Occipital lobe (tissue), 3 donors: ENCODE measurements at places on chromosomes 12 and 14.

GRCh38 chr12:104434129-104434528 is 22.6 kb upstream of the CHST11 start:
- DNase-seq: no peak

- no peak for DNase-seq
Measured at GRCh38 chr14:20830831-20831230, 28.2 kb upstream of the RNASE1 start.

DNA sequence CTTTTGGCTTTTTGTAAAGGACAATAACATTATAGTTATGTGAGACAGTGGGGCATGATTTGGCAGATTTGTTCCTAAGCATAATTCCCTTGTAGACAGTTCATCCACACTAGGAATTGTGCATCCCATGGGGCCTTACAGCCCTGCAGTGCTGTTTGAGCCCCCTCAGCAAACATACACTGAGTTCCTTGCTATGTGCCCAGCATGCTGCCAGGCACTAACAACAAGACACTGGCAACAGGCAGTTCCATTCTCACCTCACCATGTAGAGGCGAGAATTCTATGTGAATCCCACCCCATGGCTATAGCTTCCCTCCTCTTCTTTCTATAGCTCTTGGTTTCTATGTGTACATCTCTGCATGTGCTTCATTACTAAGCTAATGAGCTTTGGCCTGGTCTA is 1.9 kb downstream of the THTPA start:
- no peak for DNase-seq

GRCh38 chr14:83814896-83815295 is 1715.0 kb upstream of the FLRT2 start:
- no peak for DNase-seq

- DNase-seq: no peak
Measured at GRCh38 chr14:52852810-52853521, 61.6 kb upstream of the GNPNAT1 start.

- no peak for DNase-seq
Measured at GRCh38 chr12:116736962-116737773, 701 bp downstream of the SPRING1 start.

- DNase-seq: no peak
Measured at GRCh38 chr12:69988481-69989321, 163.7 kb downstream of the MYRFL start.

DNA sequence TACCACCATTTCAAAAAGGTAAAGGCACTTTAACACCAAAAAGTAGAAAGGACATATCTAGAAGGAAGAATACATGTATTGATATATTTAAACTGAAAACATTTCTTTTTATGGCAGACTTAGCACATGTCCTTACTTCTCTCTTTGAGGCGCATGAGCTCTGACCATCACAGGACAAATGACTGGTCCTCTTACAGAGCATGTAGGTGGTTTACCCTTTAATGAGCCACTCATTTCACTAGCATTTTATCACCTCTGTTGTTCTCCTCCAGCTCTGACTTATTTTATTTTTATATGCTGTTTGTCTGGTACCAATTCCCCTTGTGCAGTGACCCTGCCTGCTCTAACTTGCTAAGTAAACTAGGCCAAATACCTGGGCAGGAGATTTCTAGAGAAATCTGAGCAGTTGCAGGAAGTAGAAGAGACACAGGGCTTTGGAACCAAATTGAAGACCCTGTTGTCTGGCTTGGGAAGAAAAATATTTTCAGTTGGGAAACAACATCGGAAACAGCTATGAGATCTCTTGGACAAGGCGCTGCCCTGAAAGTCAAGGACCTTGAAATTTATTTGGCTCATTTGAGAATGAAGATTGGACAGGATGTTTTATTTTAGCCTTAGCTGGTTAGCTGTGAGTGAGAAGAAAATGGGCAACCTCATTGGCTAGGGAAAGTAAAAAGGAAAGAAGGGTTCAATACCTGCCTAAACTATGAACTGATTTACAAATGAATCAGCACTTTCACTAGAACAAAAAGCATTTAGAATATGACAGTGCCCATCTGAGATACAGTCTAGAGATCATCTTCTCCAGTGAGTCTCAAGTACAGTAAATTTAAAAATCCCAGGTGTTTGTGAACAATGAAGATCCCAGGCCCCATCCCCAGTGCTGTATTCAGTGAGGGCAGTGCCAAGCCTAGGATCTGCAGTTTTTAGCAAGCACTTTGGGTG is 374.4 kb downstream of the ZFP36L1 start:
- DNase-seq: no peak

DNA sequence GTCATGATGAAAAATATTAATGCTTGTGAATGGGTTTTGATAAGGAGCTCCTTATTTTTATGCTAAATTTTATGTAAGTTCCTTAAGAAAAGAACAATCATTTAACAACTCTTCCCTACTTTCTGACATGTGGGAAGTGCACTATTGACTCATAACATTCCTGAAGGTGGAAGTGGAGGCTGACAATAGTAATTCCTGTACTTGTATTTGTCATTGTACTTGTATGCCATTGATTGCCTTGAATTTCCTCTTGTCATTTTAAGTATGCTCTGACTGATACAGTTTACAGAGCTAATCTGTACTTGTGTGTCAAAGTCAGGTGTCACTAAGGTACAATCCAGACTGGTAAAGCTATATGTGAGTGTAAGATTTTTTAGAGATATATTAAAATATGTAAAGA is 440.0 kb downstream of the SLC16A7 start:
- no peak for DNase-seq

GRCh38 chr14:90061685-90062126 is at the start of gene KCNK13:
Gene KCNK13, plus strand, starts transcription at chr14:90061994. Its CDS starts 212 bp downstream, at chr14:90062206.
- DNase-seq: no peak

DNA sequence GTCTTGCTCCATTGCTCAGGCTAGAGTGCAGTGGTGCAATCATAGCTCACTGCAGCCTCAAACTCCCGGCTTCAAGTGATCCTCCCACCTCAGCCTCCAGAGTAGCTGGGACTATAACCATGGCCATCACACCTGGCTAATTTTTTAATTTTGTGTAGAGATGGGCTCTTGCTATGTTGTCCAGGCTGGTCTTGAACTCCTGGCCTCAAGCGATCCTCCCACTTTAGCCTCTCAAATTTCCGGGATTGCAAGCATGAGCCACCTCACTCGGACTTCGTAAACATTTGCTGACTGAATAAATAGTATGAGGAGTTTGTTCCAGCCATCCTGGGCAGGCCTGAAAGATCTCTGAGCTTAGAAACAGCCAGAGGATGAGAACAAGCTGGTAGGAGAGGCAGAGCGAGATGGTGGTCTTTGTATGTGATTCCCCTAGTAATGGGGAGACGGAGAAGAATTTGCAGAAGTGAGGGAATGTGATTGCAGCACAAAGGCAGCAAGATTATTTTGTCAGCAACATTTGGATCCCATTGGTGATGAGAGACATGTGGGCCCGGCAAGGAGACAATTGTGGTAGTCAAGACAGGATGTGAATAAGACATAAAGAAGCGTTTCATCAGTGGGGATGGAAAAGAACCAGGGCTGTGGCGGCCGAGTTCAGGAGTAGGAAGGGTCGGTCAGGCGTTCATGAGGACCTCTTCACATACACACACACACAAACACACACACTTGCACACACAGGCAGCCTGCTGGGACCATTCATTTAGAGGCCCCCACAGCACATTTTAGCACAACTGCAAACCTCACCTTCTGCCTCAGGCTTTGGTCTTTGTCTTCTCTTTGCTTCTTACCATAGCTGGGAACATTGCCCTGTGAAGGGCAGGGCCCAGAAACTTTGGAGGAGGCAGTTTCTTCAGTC is 155.5 kb downstream of the ZFP36L1 start:
- DNase-seq: no peak

GRCh38 chr12:102465762-102466560 is 14.4 kb downstream of the IGF1 start:
- no peak for DNase-seq

DNA sequence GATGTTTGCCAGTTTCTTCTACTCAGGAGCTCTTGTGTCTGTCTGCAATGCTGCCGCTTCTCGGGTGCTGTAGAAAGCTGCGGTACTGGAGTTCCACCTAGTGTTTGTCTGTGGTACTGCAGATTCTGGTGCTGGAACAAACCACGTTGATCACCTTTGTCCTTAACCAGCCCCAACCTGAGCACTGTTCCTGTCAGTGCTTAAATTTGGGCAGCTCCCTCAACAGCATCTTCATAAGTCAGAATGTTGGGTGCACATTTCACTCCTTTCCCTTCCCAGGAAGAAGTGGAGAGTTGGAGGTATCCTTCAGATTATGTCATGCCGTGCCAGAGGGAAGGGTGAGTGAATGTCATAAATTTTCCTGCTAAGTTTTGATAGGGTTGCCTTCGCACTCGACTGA is 48.7 kb upstream of the LALBA start:
- DNase-seq: peak; percentile 53

DNA sequence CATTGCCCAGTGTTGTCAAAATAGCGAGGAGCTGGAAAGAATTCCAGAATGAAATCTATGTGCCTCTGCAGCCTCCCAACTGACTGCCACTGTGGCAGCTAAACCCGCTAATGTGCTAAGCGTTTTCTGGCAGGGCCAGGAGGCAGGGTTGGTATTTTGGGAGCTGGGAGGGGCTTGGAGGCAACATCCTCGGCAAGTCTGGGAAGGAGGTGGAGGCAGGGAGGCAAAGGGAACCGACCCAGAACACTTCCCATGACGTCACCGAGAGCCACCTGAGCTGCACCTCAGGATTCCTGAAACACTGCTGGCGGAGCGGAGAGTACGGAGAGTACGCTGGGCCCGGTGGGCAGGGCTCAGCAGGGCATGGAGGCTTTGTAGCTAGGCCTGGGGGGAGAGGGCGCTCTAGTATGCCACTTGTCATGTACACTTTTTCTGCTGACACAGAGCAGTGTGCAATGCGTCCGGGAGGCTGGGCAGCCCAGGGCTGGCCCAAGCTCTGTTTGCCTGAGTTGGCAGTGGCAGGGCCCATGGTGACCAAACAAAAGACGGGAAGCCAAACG is 81.5 kb downstream of the DPF3 start:
- DNase-seq: peak; percentile 63

DNA sequence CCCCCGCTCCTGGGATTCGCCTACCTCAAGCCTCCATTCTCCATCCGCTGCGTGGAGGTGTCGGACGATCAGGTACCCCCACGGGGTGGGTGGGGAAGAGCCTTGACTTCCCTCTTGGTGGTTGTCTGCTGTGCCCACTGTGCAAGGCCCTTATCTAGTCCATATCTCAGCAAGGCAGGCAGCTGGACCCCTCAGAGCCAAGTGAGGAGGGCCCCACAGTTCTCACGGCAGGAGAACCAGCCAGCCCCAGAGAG is 39.9 kb downstream of the MMAB start:
- no peak for DNase-seq

DNA sequence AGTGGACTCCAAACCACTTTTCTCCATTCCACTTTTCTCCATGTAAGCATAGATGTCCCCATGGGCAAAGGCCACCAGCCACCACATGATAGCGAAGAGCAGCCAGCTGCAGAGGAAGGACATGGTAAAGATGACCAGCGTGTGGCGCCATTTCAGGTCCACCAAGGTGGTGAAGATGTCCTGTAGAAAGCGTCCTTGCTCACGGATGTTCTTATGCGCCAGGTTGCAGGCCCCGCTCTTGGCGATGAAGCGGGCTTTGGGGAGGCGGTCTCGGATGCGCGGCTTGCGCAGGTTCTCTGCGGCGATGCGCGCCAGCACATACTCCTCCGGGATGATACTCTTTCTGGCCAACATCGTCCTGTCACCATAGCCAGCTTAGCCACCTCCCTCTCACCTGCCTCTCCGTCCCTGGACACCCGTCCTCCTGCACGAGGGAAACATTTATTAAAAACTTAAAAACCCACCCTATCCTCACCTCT is 1.2 kb downstream of the KCNJ8 start:
- DNase-seq: no peak

DNA sequence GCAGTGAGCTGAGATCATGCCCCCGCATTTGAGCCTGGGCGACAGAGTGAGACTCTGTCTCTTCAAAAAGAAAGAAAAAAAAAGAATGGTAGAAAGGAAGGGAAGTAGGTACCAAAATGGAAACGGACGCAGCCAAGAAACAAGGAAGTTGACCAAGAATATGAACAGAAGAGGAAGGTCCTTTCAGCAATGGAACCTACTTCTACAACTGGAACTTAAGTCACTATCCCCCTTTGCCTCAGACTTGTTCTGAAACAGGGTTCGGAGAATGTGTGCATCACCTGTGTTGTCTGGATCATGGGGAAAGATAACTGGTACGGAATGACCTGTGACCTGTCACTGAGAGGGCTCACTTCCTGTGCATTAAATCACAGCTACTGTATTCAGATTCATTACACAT is 43.9 kb upstream of the RNASE1 start:
- no peak for DNase-seq

GRCh38 chr12:56723889-56724700 is 1.0 kb downstream of the NACA start:
- peak; percentile 1 for DNase-seq

GRCh38 chr14:73616831-73617230 is 4.5 kb downstream of the ACOT6 start:
- DNase-seq: no peak

DNA sequence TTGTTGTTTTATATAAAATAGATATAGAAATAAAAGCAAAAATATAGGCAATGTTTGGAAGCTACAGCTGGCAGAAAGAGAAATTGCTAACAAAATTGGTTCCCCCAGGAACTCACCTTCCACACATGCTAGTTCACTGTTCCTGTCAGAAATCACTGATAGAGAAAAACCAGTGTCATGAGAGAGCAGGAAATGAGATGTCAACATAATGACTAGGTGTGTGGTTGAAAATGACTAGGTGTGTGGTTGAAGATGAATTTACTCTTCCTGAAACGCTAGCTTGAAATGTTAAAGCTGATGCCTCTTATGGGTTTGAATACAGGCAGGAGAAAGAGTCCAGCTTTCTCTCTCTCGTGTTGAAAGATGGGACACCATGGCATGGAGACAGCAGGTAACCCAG is 216.3 kb downstream of the C12orf42 start:
- DNase-seq: no peak

DNA sequence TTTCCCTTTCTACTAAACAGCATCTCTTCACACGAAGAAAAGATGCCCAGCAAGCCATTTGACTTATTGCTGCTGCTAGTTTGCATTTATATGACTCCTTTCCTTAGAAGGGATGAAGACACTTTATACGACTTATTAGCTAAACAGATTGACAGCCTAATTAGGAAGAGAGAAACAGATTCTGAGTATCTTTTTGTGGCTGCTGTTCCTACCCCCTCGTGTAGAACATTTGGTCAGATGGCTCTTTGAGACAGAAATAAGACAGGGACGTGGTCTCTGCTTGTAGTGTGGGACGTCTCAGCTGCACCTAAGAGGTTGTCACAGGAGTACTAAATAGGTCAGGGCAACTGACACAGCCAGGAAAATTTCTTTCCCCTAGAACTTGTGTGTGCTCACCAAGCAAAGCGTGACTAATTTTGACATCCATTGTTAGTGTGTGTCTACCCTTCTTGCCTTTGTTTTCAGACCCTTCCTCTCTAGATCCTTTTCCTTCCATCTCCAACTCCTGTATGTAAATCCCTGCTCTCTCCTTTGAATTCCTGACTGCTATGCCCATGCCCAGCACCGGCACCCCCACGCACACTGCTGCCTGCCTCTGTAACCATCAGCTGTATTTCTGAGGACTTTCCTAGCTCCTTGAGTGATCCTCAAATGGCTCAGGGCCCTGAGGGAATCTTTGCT is 83.2 kb downstream of the DAD1 start:
- DNase-seq: no peak

- no peak for DNase-seq
Measured at GRCh38 chr12:44021471-44021971, 185.6 kb downstream of the TMEM117 start.
